ENCODE measurements at places on chromosomes 1 and 21. TPM values are rescaled to one million over a fixed set of nuclear protein-coding genes. Genes with fewer than 3 reads are reported as not detected.

GRCh38 chr1:20725189-20726117, 7.0 kb downstream of the SH2D5 start:
- DNase-seq: no peak

- peak; percentile 15 for DNase-seq
Observed at GRCh38 chr1:7490576-7490975, 280.5 kb upstream of the VAMP3 start.

- DNase-seq: no peak
Observed at GRCh38 chr1:51840743-51841461, 37.6 kb downstream of the NRDC start.

GRCh38 chr1:33944846-33945245, 81.0 kb downstream of the HMGB4 start:
- no peak for DNase-seq

DNA sequence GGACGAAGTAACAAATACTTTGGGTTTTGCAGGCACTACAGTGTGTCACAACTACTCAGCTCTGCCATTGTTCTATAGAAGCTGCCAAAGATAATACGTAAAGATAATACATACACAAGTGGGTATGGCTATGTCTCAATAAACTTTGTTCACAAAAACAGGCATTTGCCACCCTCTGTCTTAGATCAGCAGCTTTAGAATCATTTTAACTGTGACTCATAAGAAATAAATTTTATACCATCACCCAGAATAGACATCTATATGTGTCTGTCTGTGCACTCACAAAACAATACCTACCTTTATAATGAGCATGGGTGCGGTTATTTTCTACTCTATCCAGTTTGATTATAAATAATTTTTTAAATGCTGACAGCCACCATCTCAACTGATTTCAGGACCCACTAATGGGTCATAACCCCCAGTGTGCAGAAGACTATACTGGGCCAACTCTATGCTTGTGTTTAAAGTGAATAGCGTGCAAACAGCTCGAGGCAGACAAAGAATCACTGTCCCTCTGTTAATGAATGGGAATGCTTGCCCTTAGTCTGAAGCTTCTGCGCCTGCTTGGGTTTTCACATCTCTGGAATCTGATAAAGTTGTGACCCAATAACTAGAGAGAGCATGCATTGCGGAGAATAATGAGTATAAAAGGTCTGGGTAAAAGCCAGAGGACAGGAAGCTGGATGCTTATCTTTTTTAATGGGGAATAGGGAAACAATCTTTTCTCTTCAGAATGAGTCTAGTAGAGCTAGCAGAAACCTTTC, 216.2 kb downstream of the PLPP3 start:
- no peak for DNase-seq

DNA sequence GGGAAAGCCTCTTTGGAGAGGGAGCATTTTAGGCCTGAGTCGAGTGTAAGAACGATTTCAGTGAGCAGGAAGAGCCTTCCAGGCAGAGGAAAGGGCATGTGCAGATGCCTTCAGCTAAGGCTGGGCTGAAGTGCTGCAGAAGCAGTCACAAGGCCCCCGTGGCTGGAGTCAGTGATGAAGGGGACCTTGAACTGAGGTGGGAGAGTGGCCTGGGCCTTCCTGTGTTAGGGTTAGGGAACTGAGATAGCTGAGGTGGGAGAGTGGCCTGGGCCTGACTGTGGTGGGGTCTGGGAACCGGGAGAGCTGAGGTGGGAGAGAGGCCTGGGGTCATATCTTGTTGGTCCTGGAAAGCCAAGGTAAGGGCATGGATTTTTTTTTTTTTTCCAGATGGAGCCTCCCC, 50.9 kb upstream of the ETV3 start:
- DNase-seq: no peak

C1orf74 gene
- total RNA-seq: 1.9 TPM

DNA sequence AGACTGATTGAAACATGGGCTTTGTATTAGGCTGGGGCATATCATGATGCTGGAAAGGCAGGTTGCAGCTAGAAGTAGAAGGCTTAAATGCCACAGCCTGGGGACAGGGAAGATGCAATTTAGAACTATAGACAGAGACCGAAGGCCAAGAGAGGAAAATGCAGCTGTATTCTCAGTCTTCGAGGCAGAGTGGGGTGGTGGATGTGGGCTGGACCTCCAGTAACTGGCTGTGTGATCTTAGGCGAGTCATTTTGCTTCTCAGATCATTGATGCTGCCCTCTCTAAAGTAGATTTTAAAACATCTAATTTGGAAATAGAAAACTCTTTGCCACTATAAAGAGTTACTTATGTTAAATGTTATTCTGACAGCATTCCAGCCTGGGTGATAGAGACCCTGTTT, 17.7 kb upstream of the SH2D2A start:
- DNase-seq: no peak

LDLRAD1 gene
- total RNA-seq: not detected

DNA sequence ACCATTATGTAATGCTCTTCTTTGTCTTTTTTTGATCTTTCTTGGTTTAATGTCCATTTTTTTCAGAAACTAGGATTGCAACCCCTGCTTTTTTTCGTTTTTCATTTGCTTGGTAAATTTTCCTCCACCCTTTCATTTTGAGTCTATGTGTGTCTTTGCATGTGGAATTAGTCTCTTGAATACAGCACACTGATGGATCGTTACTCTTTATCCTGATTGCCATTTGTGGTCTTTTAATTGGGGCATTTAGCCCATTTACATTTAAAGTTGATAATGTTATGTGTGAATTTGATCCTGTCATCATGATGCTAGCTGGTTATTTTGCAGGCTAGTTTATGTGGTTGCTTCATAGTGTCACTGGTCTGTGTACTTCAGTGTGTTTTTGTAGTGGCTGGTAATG, 75.6 kb upstream of the ETV3 start:
- DNase-seq: no peak

- no peak for DNase-seq
Observed at GRCh38 chr1:9244501-9245229, 10.1 kb downstream of the H6PD start.

- no peak for DNase-seq
Observed at GRCh38 chr21:25421321-25422028, 185.8 kb downstream of the MRPL39 start.

ALPL gene
- 38.5 TPM for total RNA-seq

RNU1-1 gene
- total RNA-seq: 5,988 TPM

DNA sequence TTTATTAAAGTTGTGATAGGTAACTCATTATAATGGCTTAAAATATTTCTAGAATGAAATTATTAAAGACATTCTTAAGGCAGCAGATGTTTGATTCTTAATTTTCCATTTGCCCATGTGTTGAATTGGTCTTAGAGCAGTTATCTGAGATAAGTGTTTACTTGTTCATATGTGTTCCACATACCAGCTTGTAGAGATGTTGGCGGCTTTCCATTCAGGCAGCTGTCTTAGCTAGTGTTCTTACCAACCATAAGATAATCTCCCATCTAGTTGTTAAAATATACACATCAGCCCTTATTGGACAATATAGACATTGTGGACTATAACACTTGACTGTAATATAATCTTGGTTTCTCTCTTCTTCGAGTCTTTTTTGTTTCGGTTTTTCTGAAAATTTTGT, 1372.9 kb upstream of the ADGRL2 start:
- DNase-seq: no peak

KRTAP11-1 gene
- total RNA-seq: not detected

DNA sequence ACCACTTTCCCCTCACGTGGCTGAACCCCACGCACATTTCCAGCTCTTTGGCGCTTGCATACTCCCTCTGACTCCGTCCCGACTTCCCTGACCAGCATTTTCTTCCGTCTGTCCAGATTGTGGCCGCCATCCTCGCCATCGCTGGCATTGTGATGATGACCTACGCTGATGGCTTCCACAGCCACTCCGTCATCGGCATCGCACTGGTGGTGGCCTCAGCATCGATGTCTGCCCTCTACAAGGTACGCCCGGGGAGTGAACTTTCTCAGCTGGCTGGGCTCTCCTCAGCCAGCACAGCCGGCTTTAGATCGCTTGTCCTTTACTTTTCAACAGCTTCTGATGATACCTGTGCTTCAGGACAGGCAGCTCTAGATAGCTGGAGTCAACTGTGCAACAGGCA, 56.8 kb upstream of the COA6 start:
- DNase-seq: no peak

GRCh38 chr1:230355128-230355527, 71.0 kb downstream of the PGBD5 start:
- no peak for DNase-seq

GRCh38 chr1:152770411-152770810, 4.5 kb upstream of the LCE1F start:
- no peak for DNase-seq

GRCh38 chr1:217188280-217189237, 442.3 kb downstream of the GPATCH2 start:
- no peak for DNase-seq

GOLT1A gene
- not detected for total RNA-seq

AUNIP gene
- total RNA-seq: not detected

DNA sequence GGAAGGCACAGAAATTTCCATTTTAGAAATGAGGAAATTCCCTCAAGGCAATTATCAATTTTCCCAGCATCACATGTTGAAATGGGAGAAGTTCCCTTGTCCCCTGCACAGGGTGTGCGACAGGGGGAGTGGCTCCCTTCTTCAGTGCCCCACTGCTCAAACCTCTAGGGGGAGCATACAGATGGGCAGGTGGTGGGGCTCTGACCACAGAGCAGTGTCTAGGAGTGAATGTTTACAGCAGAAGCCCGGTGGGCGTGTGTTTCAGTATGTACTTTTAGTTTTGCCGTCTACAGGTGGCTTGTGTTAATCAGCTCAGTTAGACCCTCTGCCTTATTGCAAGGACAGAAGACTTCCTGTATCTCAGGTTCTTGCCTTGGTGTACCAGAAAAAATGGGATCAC, 493.7 kb upstream of the PLXNA2 start:
- DNase-seq: no peak

RGS4 gene
- 5.1 TPM for total RNA-seq

GPR157 gene
- 40.6 TPM for total RNA-seq

DNA sequence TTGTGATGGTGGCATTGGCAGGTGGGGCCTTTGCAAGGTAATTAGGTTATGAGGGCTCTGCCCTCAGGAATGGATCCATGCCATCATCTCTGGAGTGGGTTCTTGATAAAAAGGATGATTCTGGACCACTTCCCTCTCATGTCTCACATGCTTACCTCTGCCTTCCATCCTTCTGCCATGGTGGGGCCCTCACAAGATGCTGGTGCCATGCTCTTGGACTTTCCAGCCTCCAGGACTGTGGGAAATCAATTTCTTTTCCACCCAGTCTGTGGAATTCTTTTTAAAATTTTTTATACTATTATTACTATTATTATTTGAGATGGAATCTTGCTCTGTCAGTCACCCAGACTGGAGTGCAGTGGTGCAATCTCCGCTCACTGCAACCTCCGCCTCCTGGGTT, 57.3 kb downstream of the ACBD3 start:
- DNase-seq: peak; percentile 3

GRCh38 chr1:52237430-52237829, 95.5 kb downstream of the ZFYVE9 start:
- no peak for DNase-seq

DNA sequence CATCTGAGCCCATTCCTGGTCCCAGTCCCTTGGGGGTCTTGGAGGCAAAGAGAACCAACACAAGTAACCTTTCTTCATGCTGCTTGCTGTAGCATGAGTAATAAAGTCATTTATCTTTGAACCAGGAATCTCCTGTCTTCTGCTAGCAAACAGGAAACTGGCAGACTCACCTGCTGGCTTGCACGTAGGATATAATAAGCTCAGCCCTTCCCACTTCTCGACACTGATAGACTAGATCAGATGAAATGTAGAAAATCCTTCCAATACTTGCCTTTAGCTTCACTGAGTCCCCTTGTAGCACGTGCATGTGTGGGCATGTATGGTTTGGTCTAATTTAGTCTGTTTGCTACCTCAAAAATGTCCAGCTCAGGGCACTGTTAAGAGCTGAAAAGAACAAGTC, 6.5 kb upstream of the TFF2 start:
- DNase-seq: no peak

- no peak for DNase-seq
Observed at GRCh38 chr1:58864654-58865053, 80.8 kb upstream of the JUN start.

SPATA1 gene
- total RNA-seq: 2.2 TPM

IGSF3 gene
- total RNA-seq: 14.3 TPM

- DNase-seq: no peak
Observed at GRCh38 chr1:78651241-78651640, 1.6 kb downstream of the IFI44 start.

- no peak for DNase-seq
Observed at GRCh38 chr1:10867914-10868598, 71.6 kb upstream of the CASZ1 start.

GRCh38 chr1:97006044-97006661, 284.6 kb downstream of the PTBP2 start:
- peak; percentile 47 for DNase-seq

DNA sequence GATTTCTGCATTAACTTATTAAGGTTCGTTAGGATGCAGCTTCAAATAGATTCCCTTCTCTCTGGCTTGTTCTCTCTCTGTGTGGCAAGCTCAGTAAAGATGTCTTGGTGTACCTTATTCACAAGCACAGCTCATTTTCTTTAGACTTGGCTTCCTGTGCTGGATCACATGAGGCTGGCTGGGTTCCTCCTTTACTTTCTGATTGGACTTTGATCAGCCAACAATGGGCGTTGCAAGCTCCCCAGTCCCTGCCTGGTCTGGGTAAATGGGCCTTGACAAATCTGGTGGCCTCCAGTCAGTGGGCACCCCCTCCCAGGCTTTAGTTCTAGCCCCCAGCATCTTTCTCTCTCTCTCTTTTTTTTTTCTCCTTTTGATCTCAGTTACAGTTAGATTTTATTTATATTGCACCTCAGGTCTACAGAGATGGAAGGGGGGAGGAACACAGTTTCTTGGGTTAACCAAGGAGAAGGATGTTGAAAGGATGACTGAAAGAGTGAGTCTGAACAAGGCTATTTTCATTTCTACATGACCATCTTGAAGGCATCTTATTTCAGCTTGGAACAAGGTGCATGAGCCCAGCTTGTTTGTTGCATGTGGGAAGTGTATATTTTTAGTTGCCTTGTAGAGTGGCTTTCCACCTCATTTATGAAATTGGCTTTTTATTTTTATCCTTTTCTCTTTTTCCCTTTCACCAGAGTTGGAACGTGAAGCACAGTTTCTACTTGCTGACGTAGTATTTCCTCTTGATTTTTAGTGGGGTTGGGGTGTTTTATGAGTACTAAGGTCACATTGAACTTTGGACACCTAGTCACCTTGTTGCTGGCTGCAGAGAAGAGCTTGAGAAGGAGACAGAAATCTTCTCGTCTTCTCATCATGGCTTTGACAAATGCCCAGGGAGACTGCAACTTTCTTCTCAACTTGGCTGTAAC, 77.1 kb downstream of the PBX1 start:
- no peak for DNase-seq

FAM20B gene
- 62.3 TPM for total RNA-seq

CRB1 gene
- 0.38 TPM for total RNA-seq

- DNase-seq: no peak
Observed at GRCh38 chr1:32933742-32934322, 30.8 kb downstream of the RNF19B start.

DNA sequence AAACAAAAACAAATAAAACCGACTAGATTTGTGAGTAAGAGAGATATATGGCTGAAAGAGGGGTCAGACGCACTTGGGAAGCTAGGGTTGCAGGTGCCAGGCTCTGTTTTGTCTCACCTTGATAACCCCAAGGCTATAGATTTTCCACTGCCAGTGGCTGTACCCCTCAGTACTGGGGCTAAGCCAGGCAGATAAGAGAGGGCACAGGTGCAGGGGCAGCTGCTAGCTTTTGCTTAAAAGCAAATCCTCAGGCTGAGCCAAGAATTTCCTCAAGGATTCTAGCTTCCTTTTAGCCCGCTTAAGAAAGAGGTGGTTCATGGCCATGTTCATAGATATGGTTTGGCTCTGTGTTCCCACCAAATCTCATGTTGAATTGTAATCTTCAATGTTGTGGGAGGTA, 57.9 kb downstream of the OVGP1 start:
- DNase-seq: no peak

GRCh38 chr1:40861224-40862003, 749 bp downstream of the CITED4 start:
- peak; percentile 68 for DNase-seq

All from left cardiac atrium (tissue), 4 donors.